Posterior cingulate gyrus (tissue), 11 donors: ENCODE measurements at places on chromosomes 1 and 21.

DNA sequence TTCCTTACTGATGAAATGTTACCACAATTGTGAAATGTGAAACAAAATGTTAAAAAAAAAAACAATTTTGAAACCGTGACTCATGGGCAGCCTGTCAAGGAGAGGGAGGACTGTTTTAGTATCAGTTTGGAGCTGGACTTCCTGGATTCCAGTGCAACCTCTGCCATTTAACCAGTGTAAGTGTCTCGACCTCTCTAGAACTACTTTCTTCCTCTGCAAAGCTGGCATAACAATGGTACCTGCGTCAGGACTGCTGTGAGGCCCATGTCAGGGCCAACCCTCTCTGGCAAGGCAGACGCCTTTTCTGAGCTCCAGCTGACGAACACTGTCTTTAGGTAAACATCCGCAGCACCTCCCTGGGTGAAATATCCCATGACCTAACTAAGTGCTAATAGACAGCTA lies 20.9 kb downstream of the URB1 start:
- DNase-seq, result no peak

- no peak for DNase-seq
Observed at GRCh38 chr1:34806396-34806795, 13.6 kb downstream of the GJA4 start.

DNA sequence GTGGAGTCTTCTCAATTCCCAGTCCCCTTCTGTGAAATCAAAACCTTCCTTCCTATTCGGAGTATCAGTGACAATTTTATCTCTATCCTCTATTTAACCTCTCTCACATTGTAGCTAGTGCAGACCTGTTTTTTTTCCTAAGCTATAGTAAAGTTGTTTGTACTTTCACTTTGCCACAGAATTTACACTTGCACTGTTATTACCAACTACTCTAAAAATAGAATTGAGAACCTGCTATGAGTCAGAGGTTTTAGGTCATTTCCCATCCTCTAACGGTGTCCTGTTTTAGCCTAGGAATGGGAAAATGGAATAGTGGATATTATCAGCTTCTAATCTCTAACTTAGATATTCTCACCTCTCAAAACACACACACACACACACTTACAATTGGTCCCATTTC lies 862.7 kb downstream of the NCAM2 start:
- DNase-seq, result no peak

DNA sequence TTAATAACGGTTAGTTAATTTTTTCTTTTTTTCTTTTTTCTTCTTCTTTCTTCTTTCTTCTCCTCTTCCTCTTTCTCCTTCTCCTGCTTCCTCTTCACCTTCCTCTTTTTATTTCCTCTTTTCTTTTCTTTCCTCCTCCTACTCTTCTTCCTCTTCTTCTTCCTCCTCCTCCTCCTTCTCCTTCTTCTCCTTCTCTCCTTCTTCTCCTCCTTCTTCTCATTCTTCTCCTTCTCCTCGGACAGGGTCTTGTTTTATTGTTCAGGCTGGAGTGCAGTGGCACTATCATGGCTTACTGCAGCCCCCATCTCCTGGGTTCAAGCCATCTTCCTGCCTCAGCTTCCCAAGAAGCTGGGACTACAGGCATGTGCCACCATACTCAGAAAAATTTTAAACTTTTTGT lies 13.4 kb upstream of the ACBD3 start:
- DNase-seq, result no peak

- DNase-seq, result no peak
Observed at GRCh38 chr1:157310401-157310800, 172.2 kb upstream of the ETV3 start.

- no peak for DNase-seq
Observed at GRCh38 chr1:37094302-37094701, 60.0 kb upstream of the GRIK3 start.

- DNase-seq, result no peak
Observed at GRCh38 chr1:59052166-59052590, 244.7 kb upstream of the FGGY start.

DNA sequence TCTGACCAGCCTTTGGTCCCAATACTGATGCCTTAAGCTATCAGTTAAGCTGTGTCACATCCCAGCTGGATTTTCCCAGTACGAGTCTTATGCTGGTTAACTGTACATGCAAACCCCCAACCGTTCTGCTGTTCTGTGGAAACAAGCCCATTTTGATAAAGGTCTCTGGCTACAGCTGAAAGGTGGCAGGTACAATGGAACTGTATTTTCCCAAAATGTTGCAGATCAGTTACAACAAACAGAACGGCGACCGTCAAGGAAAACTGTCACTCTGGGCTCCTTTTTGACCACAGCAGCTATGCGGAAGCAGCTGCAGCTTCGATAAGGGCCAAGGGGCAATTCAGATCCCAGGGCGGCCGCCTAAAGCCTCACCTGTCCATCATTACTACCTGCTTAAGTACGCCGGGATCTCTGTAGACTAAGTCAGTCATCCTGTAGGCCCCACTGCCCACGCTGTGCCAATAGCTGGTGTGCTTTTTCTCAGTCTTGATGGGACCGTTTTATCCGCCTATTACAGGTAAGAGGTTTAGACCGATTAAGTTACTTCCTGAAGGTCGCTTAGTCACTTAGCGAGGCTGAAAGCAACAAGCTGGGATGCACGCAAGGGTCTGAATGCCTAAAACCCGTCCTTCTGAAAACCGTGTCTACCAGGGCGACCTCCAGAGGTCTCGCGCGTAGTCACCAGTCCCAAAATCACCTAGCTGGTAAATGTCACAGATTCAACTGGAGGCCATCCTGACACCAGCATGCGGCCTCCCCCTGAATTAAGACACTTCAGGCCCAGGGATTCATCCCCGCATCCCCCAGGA lies 11.1 kb upstream of the RAB42 start:
- peak; percentile 36 for DNase-seq

GRCh38 chr1:25952841-25953401 lies 44.9 kb downstream of the PAFAH2 start:
- peak; percentile 20 for DNase-seq

DNA sequence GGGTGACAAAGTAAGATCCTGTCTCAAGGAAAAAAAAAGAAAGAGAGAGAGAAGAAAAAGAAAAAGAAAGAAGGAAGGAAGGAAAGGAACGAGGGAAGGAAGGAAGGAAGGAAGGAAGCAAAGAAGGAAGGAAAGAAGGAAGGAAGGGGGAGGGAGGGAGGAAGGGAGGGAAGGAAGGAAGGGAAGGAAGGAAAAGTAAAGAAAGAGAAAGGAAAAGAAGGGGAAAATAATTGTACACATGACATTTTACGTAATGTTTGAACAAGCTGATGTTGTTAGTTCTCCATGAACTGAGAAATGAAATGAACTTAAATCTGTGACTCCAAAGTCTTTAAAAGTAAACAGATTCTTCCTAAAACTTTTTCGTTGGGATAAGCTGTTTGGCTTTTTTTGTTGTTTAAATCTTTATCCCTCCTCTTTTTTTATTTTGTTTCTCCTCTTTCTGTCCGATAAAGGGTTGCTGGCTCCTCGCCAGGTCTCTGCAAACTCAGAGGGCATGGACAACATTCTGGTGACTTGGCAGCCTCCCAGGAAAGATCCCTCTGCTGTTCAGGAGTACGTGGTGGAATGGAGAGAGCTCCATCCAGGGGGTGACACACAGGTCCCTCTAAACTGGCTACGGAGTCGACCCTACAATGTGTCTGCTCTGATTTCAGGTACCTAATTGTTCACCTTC lies 59.8 kb downstream of the IL12RB2 start:
- DNase-seq, result no peak

DNA sequence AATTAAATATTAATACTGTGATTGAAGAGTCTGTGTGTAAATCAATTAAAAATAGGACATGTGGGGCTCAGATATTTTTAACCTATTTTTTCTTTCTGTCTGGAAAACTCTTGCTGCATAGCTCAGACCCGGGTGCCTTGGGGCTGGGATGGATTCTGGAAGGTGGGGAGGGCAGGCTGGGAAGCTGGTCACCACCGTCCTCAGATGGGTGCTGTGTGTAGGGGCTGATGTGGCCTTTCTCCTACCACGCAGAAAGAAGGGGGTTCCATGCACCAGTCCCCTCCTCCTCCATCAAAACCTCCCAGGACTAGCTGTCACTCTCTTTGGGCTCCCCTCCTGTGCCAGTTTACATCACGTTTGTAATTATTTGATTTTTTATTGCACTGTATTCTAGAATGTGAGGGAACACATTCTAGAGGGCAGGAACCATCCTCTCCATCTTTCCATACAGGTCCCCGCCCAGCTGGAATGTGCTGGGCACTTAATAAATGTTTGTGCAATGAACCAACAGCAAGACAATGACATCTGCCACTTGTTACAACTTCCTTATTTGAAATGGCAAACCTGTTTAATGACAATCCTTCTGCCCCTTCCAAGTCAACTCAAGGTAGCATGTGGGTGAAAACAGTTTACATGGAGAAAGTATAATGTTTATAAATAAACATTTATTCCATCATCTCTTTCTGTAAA lies 104.3 kb downstream of the EDEM3 start:
- DNase-seq, result no peak

- DNase-seq, result no peak
Observed at GRCh38 chr1:98824736-98825135, 163.2 kb downstream of the SNX7 start.

DNA sequence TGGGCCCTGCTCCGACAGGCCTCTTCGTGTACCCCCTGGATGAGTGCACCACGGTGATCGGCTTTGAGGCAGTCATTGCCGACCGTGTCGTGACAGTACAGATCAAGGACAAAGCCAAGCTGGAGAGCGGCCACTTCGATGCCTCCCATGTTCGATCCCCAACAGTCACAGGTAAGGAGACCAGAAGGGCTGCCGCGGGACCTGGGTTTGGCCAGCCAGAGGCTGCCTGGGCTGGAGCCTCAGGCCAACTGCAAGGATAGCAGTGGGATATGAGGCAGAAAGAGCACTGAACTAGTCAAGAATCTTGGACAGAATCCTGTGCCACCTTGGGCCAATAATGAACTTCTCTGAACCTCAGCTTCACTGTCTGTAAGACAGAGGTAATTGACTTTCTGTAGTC lies 22.1 kb downstream of the VWA5B1 start:
- DNase-seq, result peak; percentile 42

- no peak for DNase-seq
Observed at GRCh38 chr1:18411820-18412641, 68.7 kb upstream of the KLHDC7A start.

DNA sequence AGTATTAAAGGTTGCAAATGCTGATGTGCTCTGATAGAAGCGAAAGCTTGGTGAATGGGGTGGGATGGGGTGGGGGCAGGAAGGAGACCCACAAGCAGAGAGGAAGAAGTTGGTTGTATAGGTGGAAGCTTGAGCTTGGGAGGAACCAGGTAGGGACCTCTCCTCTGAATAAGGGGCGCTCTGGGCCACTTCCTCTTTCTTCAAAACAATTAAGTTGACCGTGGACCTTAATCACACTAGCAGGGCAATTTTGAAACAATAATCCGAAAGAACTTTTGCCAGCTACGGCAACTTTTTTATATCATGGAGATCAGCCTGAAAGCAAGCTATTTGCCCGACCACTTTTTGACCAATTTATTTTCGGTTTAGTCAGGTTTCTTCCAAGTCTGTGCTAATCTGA lies 1.9 kb upstream of the DYRK1A start:
- DNase-seq, result no peak

DNA sequence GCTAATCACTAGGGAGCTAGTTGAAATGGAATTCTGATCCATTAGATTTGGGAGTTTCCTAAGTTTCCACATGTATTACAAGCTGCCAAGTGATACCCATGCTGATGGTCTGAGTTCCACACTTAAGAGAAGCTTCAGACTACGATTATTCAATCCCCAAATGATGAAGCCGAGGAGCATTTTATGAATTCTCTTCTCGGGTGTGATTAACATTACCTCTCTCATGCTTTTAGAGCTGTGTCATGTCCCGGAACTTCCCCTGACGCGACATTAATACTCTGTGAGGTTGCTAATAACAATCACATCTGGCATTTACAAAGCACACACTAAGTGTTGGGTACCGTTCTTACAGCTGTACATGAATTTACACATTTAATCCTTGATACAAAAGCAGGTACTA lies 63.0 kb downstream of the KCNJ15 start:
- DNase-seq, result no peak

GRCh38 chr1:91809317-91809716 lies 76.6 kb downstream of the TGFBR3 start:
- DNase-seq, result no peak

- DNase-seq, result peak; percentile 32
Observed at GRCh38 chr1:229127301-229127700, 143.6 kb upstream of the RAB4A start.

- DNase-seq, result no peak
Observed at GRCh38 chr21:39346671-39347331, 2.1 kb downstream of the HMGN1 start.

DNA sequence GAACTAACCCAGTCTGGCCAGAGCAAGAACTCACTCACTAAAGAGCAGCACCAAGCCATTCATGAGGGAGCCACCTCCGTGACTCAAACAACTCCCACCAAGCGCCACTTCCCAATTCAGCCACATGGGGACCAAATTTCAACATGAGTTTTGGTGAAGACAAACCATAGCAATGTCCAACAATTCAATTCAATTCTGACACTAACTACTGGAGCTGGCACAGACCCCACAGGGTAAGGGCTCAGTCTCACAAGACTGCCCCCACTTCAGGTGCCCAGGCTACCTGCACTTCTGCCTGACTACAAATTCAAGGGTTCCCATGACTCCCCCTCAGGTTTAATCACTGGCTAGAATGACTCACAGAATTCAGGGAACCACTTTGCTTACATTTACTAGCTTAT lies 48.8 kb upstream of the RAP1A start:
- DNase-seq, result no peak

DNA sequence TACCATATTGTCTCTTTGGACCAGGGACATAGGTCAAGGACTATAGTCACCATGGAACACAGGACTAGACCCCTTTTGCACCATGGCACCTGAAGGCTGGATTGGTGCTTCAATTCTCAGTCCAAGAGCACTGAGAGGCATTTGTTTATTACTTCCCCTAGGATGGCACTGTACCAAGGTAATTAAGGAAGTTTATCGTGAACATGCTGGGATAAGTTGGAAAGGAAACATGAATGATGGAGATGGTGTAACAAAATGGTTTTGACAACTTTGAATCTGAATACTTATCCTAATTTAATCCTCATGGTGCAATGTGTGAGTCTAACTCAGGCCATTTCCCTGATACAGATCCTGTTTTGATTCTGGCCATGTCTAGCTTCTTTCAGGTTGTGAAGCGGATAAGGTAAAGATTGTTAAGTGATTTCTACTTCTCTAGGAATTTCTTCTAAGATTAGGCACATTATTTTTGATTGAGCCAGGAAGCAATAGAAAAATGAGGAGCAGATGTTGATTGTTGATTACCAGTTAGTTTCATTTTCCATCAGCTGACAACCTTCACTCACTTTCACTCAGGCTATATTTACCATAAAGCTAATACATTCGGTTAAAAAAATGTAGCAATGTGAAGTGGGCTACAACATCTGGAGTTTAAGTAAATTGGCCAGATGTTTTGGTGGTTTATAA lies 37.3 kb upstream of the SIPA1L2 start:
- no peak for DNase-seq

- no peak for DNase-seq
Observed at GRCh38 chr21:14877581-14878228, 187.1 kb downstream of the NRIP1 start.
